ENCODE measurements at places on chromosomes 16 and 17.

DNA sequence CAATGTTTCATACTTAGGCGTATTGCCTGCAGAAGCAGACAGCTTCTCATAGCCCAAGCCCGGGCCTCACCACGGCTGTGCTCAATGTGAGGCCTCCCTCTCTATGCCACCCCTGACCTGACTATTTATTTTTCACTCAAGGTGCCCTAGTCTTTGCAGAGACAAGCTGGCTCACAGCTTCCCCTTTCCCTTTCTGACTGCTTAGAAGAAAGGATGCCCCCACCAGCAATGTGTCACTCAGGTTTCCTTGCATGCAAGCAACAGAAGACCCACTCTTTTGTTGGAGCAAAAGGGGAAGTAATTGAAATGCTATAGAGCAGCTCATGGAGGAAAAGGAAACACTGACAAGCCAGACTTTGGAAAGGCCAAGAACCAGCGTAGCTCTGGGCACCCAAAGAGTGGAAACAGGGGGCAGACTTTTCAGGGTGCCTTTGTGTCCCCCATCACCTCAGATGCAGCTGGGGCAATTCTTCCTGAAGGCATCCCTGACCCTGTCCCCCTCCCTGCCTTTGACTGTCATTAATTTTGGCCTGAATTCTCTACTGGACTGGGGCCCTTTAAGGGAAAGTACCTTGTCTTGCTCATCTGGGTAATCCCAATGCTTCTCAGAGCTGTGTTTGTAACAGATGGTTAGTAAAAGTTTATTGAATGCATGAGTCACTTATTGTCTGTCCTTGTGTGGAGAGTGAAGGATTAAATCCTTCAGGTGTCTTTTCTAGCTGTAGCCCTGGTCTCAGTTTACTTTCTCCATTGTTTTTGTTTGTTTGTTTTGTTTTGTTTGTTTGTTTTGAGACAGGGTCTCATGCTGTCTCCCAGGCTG is 17.8 kb downstream of the RGS9 start:
- DNase-seq, result no peak

DNA sequence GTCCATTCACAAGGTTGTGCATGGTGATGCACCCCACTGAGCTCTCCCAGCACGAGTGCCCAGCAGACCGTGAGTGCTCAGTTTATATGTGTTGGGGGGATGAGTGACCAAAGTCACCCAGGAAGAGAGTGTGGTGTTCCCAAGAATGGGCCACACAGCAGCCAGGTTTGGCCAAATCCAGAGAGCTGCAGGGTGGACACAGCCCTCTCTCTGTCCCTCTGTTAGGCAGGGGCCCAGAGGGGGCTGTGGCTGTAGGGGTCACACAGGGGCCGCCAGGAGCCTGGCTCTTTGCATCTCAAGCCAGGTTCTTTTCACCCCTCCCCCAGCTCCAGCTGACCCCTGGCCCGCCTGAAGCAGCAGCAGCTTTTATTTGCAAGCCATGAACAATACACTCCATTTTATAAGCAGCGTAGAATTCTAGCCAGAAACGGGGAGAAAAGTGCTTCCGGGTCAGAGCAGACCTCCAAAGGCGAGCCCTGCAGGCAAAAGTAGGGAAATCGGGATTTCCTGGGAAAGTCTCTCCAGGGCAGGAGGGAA is 13.3 kb downstream of the COTL1 start:
- no peak for DNase-seq

- no peak for DNase-seq
These were observed 21.2 kb downstream of the TBX2 start for GRCh38 chr17:61420745-61421398.

DNA sequence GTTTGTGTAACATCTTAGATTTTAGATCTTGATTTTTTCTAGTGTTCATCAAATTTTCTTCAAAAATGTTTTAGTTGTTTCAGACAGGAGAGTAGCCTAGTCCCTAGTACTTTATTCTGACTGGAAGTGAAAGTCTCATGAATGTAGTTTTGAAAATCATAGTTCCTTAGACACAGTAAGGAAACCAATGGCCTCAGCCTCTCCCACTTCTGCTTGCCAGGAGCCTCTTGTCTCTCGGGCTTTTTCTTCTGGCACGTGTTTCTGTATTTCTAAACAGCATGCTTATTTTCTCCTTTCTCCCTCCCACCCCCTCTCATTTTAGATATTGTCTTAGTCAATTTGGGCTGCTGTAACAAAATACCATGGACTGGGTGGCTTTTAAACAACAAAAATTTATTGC is 9.8 kb downstream of the SLFN5 start:
- no peak for DNase-seq

DNA sequence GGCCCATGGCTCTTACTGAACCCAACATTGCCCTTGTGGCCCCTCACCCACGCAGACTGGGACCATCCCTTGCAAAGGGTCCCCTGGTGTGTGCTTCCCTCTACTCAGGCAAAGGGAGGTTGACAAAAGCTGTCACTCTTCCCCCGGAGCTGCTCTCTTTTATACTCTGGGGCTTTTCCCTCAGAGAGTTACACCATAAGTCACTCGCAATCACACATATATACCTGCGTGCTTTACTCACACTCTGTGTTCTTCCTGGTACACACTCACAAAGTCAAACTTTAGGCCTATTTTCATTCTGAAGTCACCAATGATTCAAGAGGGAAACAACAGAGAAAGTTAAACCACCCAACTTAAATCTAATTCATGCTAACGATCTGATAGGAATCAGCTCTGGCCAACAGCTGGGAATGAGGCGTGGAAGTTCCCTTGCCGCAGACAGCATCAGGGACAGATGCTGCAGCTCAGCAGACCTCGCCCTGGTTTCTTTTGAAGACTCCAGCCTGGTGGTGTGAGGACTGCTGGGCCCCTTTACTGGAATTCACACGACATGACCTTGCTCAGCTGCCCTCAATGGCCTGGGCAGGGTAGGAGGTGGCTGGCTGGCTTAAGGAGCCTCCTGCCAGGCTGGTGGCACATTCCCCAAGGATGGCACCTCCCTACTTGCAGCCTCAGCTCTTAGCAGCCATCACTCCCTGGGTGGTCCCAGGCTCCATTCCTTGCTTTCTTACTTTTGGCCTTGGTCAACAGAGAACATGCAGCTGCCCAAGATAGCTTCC is 27.3 kb downstream of the HIC1 start:
- no peak for DNase-seq

GRCh38 chr17:814371-814770 is 32.2 kb downstream of the MRM3 start:
- no peak for DNase-seq

- no peak for DNase-seq
These were observed 9.5 kb upstream of the GJD3 start for GRCh38 chr17:40373999-40374398.

DNA sequence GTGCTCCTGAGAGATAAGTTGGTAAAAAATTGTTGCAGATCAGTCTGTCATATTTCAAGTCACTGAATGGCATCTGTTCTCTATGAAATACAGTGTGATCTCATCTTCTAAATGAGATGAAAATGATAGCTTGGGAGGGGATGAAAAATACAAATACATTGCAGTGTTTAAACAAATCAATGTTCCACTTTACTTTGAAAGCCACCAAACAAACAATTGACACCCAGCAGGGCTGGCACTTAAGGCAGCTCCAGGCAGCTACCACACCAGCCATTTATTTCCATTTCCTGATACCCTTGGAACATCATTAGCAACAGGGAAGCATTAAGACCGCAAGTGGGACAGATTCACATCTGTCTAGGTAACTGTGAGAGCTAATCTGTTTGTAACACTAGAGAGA is 827.6 kb upstream of the KIF2B start:
- DNase-seq, result no peak

DNA sequence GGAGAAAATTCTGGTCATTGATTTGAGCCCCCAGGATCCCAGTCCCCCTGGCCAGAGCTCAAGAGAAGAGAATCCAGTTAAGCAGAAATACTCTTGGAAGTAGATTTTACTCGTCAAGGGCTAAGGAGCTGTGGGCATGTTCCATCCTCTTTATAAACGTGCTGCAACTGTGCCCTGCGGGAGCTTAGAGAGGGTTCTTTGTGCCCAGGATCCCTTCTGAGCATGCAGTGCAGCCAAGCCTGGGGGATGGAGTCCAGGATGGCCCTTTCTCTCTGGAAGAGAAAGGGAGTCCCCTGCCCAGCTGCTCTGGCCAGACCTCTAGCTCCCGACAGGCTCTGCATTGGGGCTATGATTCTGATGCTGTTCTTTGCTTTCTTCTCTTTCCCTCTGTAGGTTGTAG is 9.5 kb upstream of the LGALS9 start:
- no peak for DNase-seq

- no peak for DNase-seq
These were observed 4.7 kb upstream of the DLX4 start for GRCh38 chr17:49964303-49964768.

DNA sequence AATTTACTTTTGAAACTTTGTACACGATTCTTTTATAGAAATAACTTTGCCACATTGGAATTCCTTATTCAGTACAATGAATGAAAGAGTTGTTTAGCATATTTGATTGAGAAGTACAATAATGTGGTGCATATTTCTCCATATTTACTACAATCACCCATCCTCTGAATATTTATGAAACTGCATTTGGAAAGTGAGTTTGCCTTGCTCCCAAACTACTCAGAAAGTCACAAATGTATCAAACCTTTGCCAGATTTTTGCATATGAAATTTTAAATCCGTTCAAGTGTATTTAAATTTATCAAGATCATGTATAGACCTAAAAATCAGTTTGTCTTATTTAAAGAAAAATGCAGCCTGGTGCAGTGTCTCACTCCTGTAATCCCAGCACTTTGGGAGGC is 148.7 kb downstream of the CDH11 start:
- DNase-seq, result no peak

GRCh38 chr16:70670175-70670574 is 15.7 kb downstream of the MTSS2 start:
- no peak for DNase-seq

DNA sequence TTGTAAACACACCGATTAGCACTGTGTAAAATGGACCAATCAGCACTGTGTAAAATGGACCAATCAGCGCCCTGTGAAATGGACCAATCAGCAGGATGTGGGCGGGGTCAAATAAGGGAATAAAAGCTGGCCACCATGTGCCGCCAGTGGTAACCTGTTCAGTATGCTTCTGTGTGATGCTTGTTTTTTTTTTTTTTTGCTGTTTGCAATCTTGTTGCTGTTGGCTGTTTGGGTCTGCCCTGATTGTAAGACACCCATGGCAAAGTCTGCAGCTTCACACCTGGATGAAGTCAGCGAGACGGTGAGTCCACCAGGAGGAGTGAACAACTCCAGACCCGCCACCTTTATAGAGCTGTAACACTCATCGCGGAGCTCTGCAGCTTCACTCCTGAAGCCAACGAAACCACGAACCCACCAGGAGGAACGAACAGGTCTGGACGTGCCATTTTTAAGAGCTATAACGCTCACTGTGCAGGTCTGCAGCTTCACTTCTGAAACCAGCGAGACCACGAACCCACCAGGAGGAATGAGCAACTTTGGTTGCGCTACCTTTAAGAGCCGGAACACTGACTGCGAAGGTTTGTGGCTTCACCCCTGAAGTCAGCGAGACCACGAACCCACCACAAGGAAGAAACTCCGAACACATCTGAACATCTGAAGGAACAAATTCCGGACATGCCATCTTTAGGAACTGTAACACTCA is 85.0 kb upstream of the MED9 start:
- no peak for DNase-seq

DNA sequence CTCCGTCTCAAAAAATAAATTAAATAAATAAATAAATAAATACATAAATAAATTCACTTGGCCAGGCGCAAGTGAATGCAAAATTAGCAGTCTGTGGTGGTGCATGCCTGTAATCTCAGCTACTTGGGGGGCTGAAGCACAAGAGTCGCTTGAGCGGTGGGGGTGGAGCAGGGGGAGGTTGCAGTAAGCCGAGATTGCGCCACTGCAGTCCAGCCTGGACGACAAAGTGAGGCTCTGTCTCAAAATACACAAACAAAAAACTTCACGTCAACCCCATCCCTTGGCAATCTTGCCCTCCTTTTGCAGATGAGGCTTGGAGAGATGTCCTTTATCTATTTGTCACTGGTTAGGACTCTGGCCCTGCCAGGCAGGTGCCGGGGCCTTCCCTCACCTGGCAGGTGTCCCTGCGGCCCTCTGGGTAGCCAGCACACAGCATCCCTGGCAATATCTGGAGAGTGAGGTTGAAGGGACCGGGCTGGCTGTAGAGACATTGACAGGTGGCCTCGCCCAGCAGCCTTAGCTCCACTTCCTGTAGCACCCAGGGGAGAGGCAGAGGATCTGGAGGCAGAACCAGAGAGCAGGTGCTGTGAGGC is 4.4 kb downstream of the PRSS36 start:
- DNase-seq, result no peak

DNA sequence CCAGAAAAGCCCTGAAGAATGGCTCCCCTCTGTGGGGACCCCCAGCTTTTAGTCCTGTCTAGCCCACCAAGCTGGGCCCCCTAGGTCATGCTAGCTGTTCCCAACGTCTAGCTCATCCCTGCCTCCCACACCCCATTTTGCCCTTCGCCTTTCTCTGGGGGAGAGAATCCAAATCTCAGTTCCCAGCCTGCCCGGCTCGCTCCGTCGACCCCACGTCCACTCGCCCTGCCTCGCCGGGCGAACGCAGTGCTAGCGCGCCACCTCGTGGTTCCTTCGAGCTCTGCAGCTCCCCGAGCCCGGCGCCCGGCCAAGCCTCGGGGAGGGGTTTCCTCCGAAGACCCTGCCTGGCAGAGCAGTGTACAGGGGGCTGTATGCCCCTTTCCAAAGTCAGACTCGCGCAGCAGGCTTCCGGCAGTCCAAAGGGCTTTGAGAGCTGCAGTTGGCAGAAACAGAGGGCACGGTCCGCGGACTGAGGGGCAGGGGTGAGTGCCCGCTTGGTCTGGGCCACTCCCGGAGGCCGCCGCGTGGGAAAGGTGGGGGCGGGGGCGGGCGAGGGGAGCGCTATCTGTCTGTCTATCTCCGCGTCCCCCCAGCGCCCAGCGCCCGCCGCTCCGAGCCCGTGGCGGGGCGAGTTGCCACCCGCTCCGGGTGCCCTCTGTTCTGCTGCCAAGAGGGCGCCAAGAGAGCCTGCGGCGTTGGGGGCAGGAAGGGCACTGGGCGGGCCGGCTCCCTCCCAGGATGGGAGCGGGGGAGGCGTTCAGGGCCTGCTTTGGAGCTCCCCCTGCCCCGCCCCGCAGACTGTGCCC is 1.7 kb upstream of the DLX3 start:
- DNase-seq, result no peak

DNA sequence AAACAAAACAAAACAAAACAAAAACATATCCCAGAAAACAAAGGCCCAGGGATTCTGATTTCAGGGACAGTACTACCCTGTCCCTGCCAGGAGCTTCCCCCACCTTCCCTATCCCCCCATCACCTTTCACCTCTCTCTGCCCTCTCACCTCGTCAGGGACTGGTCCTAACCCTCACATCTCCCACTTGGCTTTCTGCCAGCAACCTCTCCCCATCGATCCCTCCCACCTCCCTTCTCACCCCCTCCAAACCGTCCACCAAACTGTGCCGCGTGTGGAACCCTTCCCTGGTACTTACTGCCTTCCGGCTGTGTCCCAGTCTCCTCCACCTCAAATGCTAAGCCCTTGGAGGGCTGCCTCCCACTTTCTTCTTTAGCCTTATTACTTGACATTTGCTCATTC is 36.4 kb downstream of the TMEM186 start:
- DNase-seq, result no peak
